ENCODE measurements at places on chromosomes 12 and 14.

DNA sequence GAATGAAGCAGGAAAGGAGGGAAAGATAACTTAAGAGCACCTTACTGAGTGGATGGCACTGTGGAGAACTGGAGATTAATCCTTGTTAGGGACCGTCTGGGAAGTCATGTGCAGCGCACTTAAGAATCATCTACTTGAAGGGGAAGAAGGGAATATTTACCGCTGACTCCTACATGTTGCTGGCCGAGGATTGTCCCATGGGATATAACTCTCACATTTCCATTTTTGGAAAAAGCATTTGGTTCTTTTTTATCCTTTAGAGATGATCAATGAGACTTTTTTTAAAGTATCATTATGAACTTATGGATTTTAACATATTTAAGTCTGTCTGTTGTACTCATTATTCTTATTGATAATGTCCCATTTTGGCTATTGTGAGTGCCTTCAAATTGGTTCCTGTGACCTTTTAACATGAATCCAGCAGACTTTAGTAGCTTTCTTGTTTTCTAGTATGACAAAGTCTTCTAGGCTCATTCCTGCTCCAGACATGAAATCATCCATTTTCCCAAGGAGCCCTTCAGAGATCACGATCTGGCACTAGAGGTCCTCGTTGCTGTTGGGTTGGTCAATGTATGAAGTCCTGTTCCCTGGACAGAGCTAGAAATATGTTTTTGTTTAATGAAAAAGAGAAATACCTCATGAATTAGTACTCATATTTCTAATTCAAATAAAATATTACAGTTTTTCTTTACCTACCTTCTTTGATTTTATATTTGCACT lies 20.2 kb upstream of the FAM234B start:
- peak; percentile 60 for DNase-seq

DNA sequence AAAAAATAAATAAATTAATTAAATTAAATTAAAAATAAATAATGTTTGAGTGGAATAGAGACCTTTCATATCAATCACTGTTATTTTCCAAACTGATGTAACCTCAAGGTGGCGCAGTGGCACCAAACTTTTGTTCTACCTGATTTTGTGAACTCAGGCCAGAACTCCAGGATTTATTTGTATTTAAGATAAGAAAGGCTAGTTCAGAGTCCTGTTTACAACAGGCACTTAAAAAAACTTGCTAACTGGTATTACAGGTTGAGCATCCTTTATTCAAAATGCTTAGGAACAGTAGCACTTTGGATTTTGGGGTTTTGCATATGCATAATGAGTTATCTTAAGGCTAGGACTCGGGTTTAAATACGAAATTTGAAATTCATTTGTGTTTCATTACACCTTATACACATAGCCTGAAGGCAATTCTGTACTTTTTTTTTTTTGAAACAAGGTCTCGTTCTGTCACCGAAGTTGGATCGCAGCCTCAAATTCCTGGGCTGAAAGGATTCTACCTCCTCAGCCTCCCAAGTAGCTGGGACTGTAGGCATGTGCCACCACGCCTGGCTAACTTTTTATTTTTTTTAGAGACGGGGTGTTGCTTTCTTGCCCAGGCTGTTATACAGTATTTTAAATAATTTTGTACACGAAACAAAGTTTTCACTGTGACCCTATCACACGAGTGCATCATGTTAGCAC lies 32.4 kb downstream of the YY1 start:
- no peak for DNase-seq

GRCh38 chr14:23160924-23161522 lies 22.4 kb downstream of the SLC7A8 start:
- peak; percentile 78 for DNase-seq

DNA sequence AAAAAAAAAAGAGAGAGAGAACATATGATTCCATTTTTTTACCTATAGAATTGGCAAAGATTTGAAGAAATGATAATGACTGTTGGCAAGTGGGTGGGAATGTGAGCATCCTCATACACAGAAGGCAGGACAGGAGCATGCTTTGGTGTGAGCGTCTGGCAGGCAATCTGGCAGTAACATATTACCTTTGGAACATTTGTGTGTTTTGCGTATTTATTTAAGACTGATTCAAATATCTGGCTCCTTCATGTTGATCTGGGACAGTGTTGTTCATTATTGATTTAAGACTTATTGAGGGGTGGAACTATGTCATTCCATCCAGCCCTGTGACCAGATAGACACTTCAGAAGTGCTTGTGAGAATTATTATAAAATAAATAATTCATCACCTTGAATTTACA lies 53.1 kb downstream of the PPP1R36 start:
- DNase-seq = no peak

GRCh38 chr12:89084751-89085150 lies 267.6 kb downstream of the DUSP6 start:
- peak; percentile 13 for DNase-seq

- DNase-seq = no peak
Measured at GRCh38 chr12:66713984-66714383, 35.1 kb upstream of the GRIP1 start.

GRCh38 chr12:124026755-124027745 lies 54.0 kb downstream of the ZNF664 start:
- peak; percentile 52 for DNase-seq

- no peak for DNase-seq
Measured at GRCh38 chr12:131675126-131676080, 35.5 kb upstream of the SFSWAP start.

DNA sequence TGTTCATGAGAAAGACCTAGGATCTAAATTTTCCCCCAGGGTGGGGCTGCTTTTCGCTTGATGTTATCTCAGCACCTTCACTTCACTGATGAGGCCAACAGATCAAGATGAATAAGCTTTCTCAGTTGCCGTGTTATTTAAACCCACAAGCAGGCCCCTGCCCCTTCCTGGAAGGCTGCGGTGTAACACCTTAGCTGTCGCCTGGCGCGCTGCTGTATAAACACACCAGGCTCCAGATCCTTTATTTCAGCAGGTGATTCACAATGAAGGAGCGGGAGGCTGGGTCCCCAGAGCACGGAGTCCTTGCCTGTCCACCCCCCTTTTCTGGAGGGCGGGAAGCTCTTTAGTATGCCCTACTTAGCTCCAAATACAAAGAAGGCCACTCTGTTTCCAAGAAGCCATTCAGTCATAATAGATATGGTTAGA lies 515.4 kb downstream of the FUT8 start:
- no peak for DNase-seq

GRCh38 chr12:56338308-56339157 lies at the start of gene IL23A:
Gene IL23A (plus strand): TSS chr12:56338884. CDS start chr12:56339045, 161 bp downstream.
- DNase-seq = no peak

- DNase-seq = no peak
Measured at GRCh38 chr12:75288860-75289259, 41.3 kb downstream of the CAPS2 start.

DNA sequence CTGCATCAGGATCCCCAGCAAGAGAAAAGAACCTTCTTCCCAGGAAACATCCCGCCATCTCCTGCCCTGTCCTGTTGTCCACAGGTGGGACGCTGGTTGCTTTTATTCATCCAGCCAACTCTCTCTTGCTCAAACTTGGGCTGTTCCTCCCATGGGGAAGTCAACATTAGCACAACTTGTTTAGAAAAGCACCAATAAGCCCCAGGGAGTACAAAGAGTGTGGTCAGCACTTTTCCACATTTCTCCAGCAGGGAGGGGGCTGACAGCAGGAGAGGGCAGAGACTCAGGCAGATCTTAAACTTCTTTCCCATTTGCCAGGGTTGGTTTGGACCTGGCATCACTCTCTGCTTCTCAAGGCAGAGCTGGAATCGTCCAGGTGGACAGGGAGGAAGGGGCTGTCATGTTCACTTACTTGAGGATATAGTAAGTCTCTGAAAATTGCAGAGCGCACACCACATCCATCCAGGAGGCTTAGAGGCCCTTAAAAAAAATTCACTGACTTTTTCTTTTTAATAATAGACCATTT lies 74.9 kb downstream of the RBM19 start:
- DNase-seq = no peak

- no peak for DNase-seq
Measured at GRCh38 chr14:100651999-100652508, 64.8 kb upstream of the BEGAIN start.

DNA sequence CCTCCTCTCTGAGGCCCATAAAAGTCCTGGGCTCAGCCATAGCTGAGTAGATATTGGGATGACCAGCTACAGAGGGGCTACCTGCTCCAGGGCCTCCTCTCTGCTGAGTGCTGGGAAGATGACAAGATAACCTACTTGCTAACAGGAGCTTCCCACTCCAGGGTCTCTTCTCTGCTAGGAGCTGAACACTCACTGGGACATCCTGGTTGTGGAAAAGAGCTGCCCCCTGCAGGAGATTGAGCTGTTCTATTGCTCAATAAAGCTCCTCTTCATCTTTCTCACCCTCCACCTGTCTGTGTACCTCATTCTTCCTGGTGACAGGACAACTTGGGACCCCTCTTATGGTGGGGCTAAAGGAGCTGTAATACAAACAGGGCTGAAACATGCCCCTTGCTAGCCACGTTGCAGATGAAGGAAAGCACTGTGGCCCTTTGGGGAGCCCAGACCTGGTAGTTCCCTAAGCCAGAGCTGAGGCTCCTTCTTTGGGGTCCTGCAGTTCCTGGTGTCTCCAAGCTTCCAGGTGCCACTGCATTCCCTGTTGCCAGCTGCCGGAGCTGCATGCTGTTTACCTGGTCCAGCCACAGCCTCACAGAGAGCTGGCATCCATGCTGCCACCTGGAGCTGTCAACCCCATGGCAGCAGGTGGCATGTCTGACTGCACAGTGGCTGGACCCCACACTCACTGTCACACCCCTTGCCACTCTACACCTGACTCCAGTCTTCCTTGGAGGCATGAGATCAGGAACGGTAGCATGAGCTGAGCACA lies 598.5 kb upstream of the LMO3 start:
- DNase-seq = no peak

GRCh38 chr12:124687174-124687902 lies 119.9 kb upstream of the NCOR2 start:
- no peak for DNase-seq

DNA sequence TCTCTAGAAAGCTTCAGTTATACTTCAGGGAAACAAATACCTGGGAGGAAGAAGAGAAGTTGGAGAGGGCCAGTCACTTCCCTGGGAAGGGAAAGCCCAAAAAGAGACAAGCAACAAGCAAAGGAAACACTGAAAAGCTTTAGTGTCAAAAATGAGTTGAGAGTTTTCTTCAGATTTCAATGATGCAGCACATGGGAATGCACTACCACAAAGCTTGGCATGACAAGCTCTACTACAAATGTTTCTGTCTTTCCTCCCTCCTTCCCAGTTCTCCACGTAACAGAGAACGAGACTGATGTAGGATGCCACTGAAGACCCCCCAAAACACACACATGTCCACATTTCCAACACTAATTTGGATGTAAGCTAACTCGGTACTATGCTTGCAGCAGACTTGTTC lies 26.8 kb upstream of the ADAMTS20 start:
- peak; percentile 7 for DNase-seq

DNA sequence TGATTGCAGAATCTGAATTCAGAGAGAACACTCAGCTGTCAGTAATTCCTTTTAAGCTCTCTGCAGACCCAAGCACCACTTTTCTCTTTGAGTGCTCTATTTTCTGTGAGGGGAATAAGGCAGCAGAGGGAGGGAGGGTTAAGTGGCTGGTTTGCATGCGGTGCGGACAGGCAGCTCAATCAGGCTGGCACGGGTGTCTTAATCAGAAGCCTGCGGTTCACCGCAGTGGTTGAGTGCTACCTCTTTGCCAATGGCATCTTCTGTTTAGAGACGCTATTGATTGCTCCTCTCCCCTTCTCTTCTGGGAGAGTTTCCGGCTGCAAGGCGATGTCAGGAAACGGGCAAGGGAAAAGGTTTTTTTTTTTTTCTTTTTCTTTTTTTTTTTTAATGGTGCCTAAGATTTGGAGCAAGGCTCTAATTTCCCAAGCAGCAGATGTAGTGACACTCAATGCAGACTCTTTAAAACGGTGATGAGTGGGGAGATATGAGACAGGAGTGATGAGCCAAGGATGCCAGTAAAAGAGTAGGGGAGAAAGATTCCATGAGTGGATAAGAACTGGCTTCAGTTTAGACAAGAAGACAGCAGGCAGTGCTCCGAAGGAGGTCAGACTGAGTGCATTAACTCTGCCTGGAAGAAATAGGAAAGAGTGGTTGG lies 533.7 kb upstream of the SEL1L start:
- no peak for DNase-seq

- DNase-seq = no peak
Measured at GRCh38 chr12:96906498-96906848, 584 bp upstream of the NEDD1 start.

GRCh38 chr12:22600181-22600580 lies 24.8 kb upstream of the ETNK1 start:
- DNase-seq = no peak

GRCh38 chr12:93180566-93180965 lies 197.2 kb upstream of the NUDT4 start:
- no peak for DNase-seq

DNA sequence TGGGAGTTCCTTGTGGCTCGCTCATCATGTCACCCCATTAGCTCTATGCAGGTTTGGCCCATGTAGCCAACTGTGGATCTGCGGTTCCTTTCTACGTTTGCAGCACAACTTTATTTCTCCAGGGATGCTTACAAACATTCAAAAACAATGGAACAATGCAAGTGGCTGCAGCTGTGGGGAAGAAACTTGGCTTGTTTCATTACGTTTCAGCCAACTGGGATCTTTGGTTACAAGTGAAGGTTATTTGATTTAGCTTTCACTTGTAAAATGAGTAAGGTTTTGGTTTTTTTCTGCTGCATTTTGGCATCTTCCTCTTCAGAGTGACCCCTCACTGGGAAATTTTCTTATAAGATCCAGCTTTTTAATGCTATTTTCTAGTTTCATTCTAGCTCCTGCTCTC lies 105.9 kb downstream of the PLXNC1 start:
- no peak for DNase-seq

DNA sequence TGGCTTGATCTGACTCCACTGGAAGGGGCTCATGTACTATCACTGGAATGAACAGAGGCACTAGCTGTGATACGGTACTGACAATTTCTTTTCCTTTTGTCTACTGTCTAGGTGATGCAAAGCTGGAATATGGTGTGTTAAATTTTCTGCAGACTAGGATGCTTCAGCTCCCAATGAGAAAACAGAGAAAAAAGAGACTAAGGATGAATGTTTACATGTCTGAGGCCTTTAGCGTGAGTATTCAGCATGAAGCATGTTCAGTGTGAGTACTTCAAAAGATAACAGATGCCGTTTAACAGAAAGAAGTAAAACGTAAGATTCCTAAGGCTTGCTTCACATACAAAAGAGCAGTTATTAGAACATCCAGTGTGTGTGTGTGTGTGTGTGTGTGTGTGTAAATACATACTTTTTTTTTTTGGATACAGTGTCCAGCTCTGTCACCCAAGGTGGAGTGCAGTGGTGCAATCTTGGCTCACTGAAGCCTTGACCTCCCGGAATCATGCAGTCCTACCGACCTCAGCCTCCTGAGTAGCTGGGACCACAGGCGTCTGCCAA lies 92.3 kb upstream of the FERMT2 start:
- no peak for DNase-seq

DNA sequence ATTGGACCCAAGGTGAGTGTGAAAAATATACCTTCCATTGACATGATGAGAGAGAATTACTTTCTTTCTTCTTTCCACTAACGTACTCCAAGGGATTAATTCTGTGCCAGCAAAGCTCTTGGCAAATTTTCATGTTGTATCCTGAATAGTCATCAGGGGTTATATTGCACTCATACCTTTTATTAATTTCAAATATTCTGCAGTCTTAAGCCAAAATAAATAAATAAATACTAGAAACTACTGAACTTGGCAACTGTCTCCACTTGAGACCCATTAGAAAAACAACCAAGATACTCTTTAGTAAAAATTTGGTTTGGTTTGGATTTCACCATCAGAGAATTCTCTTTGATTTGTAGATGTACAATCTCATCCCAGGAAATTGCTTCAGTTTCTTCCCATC lies 22.1 kb upstream of the CLEC14A start:
- DNase-seq = no peak

GRCh38 chr12:49869816-49870500 lies 27.1 kb upstream of the BCDIN3D start:
- DNase-seq = no peak

Measured in GM03348 (cell line).